ENCODE measurements at places on chromosomes 2 and 18.

GRCh38 chr2:187552828-187553681 lies 1.2 kb downstream of the TFPI start:
- DNase-seq: peak; percentile 83

DNA sequence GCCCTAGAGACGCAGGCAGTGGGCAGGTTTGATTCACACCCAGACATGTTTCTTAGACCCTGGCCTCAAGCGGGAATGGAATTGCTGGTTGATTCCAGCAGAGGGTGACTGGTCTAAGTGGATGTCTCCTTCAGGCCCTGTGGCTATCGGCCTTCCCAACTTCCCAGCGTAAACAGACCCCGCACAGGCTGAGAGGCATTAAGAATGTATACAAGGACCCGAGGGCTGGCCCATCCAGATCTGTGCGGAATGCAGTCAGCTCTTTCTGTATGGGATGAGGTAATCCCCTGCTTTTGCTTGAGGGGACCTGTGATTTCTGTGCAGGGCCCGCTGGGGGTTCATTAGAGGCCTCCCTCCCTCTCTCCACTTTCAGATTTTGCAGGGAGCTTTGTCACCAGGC lies 6.5 kb downstream of the ACKR3 start:
- no peak for DNase-seq

GRCh38 chr2:195903956-195904355 lies 164.7 kb downstream of the DNAH7 start:
- DNase-seq: no peak

GRCh38 chr2:104976603-104977120 lies 61.2 kb upstream of the MRPS9 start:
- DNase-seq: peak; percentile 54

DNA sequence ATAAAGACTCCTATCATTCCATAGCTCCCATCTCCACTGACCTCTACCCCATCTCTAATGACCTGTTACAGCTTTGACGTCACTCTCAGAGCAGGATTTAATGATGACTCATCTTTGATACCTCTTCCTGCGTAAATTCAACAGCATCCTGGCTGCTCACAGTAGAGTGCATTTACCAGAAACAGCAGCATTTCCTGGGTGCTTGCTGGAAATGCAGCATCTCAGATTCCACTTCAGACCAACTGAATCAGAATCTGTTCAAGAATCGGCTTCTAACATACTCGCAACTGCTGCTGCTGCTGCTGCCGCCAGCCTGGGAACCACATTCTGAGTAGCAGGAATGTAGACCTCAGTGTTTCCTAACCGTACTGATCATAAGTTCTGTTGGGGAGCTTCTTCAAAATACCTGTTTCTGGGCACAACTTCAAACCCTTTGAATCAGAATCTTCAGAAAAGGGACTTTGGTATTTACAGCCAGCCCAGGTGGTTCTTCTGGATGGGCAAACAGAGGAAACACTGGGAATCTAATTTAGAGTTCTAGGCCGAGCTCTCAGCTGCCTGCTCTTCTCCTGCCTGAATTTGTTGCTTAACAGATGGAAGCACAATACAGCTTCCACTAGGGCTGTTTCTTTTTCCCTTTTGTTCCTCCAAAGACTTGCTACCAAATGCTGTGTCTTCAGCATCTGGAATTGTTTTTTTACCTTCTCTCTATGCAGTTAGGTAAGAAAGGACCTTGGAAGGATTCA lies 241.4 kb downstream of the NCKAP5 start:
- no peak for DNase-seq

- no peak for DNase-seq
These were observed 213.3 kb downstream of the SH3RF3 start for GRCh38 chr2:109342256-109342850.

GRCh38 chr2:130911996-130912395 lies 75.3 kb downstream of the ARHGEF4 start:
- DNase-seq: no peak

DNA sequence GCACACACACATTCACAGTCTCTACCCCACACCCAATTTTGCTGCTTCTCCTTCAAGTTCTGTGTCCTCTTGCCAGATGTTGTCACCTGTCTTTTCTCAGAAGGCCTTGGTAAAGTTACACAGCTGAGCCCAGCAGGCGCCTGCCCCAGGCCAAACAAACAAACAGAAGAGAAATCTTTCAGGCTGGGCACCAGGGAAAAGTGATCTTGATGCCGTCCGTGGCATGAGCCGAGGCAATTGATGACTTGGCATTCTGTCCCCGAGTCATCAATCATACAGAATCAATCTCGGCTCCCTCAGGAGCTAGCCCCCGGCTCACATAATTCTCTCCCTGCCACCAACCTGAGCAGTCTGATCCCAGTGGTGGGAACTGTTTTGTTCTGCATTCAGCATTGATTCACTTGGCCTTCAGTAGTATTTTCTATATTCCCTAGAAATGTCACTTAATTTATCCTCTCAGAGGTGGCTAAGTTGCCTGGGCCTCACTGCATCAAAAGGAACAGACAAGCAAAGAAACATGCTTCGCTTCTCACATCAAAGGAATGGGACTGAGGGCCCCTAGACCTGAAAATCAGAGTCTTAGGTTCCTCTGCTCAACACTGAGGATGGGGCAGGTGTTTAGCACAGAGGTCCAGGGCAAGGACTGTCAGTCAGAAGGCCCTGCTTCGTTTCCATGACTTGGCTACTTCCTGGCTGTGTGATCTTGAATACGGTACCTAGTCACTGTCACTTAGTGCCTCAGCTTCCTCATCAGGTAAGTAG lies 278.8 kb upstream of the CELF4 start:
- no peak for DNase-seq

- no peak for DNase-seq
These were observed 69.4 kb upstream of the CPO start for GRCh38 chr2:206869824-206870495.

DNA sequence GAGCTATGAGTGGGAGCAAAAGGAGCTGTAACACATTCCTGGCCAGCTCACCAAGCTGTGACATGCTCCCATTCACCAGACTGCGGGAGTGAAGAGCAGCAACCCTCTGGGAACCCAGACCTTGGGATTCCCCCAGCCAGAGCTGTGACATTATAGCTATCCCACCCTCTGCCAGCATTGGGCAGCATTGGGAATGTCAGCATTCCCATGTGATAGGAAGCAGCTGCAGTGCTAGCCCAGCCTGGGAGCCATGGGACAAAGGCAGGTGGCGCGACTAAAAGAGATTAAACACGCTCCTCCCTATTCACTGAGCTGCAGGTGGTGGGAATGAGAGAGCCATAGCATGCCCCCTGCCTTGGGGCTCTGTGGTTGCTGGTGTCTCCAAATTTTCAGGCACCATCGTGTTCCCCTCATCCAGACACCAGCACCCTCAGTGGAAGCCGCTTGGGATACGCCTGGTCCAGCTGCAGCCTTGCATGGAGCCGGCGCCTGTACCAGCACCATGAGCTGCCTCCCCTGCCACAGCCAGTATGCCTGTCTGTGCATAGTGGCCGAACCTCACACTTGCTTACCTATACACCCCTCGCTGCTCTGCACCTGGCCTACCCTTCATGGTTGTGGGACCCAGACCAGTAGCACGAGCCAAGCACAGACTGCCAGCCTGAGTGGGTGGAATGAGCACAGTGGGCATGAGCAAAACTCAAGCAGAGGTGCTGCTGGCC lies 695.6 kb upstream of the GCFC2 start:
- DNase-seq: no peak

DNA sequence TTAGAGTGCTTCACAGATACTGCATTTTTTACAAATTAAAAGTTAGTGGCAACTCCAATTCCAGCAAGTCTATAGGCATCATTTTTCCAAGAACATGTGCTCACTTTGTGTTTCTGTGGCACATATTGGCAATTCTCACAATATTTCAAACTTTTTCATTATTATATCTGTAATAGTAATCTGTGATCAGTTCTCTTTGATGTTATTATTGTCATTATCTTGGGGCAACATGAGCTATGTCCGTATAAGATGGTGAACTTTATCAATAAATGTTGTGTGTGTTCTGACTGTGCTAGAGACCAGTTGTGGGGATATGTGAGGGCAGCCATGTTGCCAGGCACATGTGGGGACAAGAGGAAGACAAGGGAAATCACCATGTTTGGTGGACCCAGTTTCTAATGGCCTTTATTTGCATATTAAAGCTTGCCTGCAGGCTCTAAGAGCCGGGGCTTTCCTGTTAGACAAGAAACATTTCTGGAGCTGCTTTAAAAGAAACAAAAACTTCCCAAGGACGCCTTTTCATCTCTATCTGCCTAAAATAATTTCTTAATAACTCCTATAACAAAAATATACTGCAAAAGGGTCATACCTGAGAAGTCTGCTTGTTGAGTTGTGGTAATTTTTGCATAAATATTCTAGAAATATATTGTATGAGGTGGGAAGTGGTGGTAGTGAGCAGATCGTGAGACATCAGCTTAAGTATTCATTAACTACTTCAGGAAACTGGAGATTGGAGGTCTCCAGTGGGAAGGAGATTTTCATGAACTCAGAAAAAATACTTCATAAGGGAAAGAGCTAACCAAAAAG lies 37.2 kb downstream of the KYNU start:
- no peak for DNase-seq

DNA sequence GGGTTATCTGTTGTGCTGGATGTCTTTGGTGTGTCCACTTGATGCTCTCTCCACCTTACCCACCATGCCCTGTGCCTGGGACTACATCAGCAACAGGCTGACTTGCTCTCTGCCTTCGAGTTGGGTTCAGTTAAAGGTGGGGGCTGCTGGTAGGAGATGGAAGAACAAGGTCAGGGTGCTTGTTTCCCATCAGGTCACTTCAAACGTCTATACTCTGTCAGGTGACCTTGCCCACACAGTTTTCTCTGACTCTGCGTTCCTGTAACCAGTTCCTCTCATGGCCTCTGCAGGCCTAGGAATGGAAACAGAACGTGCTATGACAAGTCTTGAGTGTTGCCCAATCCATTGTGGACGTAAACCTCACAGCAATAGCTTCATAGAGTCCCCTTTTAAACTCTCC lies 38.4 kb upstream of the PAPOLG start:
- DNase-seq: no peak
